ENCODE measurements at places on chromosomes 1 and 21.

GRCh38 chr1:91098299-91098906, 76.6 kb upstream of the ZNF644 start:
- DNase-seq = peak; percentile 63

DNA sequence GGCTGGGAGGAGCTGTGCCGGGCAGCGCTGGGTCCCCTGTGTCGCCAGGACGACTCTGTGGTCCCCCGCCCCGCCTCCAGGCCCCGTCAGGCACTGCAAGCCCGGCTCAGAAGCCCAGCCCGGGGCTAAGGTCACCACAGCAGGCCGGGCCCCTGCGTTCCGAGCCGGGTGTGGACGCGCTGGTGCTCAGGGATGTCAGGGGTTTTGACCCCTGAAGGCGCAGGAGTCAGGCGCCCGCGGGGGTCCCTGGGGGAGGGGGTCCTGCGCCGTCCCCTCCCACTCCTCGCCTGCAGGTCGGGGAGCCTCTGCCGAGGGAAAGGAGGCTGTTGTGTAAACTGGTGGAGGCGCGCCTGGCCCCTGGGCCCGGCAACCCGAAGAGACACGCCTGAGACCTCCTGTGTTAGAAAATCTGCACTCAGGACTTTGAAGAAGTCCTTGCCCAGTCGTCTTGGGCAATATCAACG, 23.7 kb upstream of the TMEM54 start:
- DNase-seq = no peak

GRCh38 chr21:41726970-41727783, 39.7 kb downstream of the RIPK4 start:
- peak; percentile 25 for DNase-seq

DNA sequence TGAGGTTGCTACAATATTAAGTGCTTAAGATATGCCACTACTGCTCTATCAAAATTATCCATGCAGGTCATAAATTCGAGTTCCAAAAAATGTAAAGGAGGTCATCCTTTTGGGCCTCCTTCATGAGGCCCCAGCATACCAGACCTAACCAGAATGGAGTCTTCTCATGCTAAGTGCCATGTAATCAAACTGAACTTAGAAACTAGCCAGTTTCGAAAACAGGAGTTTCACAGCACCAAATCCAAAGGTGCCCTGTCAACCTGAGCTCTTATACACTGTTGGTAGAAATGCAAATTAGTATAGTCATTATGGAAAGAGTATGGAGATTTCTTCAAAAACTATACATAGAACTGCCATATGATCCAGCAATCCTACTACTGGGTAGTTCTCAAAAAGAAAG, 320.5 kb downstream of the ST6GALNAC3 start:
- no peak for DNase-seq

DNA sequence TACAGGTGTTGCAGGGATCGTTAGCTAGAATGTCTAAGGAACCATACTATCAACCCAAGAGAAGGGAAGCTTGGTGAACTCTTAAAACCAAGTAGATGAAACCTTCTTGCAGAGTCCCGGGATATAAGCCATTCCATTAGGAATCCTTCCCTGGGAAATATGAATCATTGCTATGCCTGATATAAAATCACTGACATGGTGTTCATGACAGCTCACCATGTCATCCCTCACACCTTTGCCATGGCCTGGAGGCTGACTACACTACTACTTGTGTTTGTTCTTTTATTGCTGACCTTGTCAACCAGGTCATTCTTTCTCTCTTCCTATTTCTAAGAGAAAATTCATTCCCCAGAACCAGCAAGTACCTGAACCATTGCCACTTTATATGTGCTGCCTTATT, 12.1 kb downstream of the ST6GALNAC3 start:
- DNase-seq = no peak

GRCh38 chr1:155455588-155456195, 106.9 kb downstream of the ASH1L start:
- DNase-seq = peak; percentile 41

All from mesenchymal stem cell (in vitro differentiated cells and primary cell).